SHP77 treated with DMSO at 0.1 percent for 48 hours (cell line): ENCODE measurements at places on chromosomes 11 and 22.

DNA sequence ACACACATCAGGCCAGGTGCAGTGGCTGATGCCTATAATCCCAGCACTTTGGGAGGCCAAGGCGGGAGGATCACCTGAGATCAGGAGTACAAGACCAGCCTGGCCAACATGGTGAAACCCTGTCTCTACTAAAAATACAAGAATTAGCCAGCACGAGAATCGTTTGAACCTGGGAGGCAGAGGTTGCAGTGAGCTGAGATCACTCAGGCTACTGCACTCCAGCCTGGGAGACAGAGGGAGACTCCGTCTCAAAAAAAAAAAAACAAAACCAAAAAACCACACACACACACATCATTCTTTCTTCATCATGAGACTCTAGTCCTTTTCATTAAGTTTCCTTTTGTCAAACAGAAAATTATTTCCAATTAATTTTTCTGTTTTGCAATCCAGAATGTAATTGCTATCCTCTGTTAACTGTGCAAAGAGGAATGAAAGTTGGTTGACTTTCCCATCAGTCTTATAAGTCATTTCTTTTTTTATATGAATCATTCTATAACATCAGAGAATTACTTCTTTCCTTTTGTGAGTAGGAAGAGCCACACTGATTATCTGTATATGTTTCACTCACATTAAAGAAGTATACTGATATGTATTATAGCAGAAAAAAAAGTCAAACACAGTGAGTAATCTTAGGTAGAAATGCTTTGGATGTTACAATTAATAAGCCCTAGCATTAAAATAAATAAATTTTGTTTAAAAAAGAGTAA lies 52.2 kb downstream of the HORMAD2 start:
- DNase-seq, result no peak

DNA sequence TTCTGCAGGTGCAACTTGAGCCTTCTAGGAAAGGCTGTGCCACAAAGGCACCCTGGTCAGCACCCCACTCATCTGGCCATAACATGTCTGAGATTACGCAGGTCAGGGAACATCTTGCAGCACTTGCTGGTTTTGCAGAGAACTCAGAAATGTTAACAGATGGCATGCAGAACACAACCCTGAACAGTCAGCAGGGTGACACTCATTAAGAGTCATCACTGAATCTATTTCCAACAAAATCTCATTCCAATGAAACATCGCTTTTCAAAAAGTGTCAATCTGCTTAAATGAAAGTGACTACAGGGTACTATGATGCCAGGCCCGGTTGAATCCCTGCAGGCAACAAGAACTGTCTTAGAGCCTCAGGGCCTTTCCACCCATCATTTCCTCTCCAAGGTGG lies 369.8 kb upstream of the CCDC90B start:
- no peak for DNase-seq

DNA sequence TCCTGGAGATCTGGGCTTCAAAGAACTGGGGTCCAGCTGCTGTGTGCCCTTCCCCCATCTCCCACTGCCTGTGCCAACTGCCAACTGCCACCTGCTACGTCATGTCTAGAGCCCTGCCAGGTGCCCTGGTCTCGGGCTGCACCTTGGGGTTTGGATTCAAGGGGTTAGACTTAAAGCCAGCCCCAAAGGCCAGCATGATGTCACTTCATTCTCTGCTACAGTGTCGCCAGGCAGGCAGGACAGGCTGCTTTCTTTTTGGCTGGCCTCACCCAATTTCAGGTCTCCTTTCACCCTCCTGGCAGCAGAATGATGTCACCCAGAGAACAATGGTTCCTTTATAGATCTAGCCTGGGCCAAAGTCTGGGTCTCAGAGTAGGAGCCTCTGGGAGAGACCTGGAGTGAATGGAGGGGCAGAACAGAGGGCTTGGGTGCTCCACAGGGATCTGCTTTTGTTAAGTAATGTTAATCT lies 79.5 kb upstream of the CRYBB3 start:
- DNase-seq, result peak; percentile 50

- no peak for DNase-seq
Measured at GRCh38 chr11:61294717-61295595, at the start of gene VWCE. Gene VWCE, minus strand, starts transcription at chr11:61295316. Its CDS starts 279 bp downstream, at chr11:61295037.
